Progenitor cell of endocrine pancreas (in vitro differentiated cells): ENCODE measurements at places on chromosomes 4 and X.

GRCh38 chr4:24550441-24551175, 33.7 kb downstream of the DHX15 start:
- DNase-seq = no peak

DNA sequence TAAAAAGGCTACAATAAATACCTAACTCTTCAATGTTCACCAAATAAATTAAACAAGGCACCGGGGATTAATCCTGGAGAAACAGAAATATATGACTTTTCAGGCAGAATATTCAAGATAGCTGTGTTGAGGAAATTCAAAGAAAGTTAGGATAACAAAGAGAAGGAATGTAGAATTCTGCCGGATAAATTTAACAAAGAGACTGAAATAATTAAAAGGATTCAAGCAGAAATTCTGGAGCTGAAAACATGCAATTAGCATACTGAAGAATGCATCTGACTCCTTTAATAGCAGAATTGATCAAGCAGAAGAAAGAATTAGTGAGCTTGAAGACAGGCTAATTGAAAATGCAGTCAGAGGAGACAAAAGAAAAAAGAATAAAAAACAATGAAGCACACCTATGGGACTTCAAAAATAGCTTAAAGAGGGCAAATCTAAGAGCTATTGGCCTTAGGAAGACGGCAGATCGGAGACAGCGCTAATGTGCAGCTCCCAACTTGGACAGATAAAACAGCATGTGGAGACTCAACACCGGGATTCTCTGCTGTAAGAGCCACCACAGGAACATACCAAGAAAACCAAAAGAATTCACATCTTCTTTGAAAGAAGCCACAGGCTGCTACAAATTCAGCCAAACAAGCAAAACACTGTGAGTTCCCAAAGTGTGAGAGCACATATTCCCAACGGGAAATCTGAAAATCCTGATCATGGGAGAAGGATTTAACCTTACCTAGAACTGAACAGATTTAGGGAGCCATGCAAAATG, 1290.9 kb downstream of the PCDH18 start:
- DNase-seq = no peak

- DNase-seq = no peak
Observed at GRCh38 chr4:168501407-168501806, 4.6 kb downstream of the PALLD start.

DNA sequence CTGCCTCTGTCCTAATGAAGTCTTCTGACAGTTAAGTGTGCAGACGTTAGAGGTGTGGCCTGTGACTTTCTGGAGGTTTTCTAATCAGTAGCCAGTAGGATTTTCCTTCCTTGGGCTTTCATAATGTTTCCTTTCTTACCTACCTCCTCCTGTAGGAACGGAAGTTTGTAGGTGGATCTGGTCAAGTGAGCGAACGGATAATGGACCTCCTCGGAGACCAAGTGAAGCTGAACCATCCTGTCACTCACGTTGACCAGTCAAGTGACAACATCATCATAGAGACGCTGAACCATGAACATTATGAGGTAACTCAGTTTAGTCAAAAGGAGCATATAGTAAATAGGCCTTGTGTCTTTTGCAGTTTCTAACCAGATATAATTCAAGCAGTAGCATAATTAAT, 75.0 kb downstream of the MAOA start:
- DNase-seq = no peak

GRCh38 chrX:5057786-5058185, 1170.9 kb downstream of the NLGN4X start:
- no peak for DNase-seq

DNA sequence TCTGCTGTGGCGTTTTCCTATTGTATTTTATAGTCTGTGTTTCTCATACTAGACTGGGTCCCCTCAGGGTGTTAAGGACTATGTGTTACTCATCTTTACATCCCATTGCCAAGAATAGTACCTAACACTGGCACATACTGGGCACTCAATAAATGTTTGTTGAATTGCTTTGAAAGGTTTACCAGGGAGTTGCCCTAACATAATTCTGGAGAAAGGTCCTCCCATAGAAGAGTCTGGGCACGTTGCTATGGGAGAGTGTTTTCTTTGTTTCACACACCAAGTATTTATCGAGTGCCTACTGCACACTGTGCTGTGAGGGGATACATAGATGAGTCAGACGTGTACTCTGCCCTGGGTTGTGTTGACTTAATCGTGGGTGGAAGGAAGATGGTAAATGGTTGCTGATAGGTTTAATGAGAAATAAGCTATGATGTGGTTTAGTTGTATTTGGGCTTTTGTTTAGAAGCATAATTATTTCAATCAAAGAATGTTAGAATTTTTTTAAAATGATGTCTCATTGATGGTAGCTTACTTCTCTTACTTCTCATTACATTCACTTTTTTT, 42.9 kb downstream of the AFF1 start:
- DNase-seq = no peak

GRCh38 chrX:103685396-103685795, 1.1 kb downstream of the MORF4L2 start:
- DNase-seq = no peak

DNA sequence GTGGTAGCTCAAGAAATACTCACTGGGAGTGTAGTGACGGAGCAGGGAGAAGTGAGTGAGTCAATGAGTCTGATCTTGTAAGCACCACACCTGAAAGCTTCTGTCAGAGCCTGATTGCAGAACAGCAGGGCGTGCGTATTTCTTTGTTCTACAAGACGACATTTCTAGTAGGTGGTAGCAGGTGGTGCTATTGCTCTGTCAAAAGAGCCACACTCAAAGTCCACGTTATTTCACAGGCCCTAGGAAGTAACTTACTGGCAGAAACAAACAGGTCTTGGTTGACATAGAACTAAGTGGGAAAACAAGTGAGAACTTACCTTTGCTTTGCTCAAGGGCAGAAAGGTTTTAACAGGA, 46.4 kb upstream of the SPRY1 start:
- DNase-seq = no peak

DNA sequence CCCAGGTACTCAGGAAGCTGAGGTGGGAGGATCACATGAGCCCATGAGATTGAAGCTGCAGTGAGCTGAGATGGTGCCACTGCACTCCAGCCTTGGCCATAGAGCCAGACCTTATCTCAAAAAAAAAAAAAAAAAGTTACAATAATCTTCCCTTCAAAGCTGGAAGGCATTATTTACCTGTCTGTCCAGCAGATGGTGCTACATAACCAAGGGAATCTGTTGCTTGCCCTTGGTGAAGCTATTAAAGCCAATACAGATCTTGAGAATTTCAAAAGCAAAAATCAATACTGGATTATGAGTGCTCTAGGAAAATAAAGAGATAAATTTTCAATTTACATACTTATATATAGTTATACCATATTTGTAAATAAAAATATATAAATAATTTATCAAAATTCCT, 25.9 kb downstream of the PKD2 start:
- DNase-seq = peak; percentile 20

DNA sequence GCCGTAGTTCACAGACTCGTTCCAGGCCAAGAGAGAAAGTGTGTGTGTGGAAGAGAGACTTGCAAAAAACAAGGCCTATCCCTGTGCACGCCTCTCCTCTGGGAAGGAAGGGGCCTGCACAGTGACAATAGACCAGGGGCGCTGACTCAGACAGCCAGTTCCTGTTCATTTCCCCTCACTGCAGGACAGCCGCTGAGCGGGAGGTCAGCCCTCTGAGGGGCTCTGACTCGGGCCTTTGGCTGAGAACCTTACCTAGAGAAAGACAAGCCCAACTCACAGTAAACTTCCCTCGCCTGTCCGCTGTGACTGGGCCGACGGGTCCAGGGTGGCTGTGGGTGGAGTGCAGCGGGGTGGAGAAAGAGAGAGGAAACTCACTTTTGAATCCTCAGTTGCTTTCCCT, 52.1 kb downstream of the RTL5 start:
- DNase-seq = no peak

GRCh38 chr4:123083646-123084045, 161.2 kb upstream of the NUDT6 start:
- DNase-seq = no peak

DNA sequence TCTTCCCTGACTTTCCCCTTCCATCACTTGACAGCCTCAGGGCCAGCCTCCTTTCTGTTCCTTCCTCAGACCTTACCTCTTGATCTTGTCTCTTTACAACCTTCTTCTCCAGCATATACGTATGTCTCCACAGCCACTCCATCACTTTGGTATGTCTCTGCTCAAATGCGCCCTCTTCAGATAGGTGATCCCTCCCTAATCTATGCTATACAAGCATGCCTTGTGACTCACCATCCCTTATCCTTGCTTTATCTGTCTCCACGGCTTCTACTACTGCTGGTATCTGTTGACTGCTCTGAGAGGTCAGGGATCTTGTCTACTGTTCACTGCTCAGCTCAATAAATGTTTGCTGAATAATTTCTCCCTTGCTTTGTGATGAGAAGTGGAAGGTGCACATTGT, 9.0 kb downstream of the ARAP2 start:
- no peak for DNase-seq

GRCh38 chrX:136477026-136477425, 10.7 kb upstream of the BRS3 start:
- DNase-seq = no peak

DNA sequence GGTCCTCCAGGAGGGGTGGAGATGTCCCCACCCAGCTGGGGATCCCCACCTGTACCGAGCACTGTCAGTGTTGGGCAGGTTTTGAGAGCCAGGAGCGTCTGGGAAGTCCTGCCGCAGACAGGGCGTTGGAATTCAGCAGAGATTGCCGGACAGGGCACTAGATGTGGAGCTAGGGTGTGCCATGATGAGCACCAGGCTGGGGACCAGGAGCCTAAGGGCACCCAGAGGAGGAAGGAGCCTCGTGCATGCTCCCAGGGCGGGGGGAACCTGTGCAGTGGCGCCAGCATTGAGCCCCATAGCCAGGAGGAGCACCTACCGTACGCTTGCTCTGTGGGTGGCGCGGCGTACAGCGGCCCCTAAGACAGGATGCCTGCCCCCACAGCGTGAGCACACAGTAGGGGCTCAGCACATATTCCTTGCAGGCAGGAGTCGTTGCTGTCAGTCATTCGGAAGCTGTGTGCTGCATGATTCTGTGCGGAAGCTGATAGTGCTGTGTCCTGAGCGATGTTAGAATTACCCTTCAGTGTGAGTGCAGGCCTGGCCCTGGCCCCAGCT, 18.8 kb upstream of the TADA2B start:
- no peak for DNase-seq

DNA sequence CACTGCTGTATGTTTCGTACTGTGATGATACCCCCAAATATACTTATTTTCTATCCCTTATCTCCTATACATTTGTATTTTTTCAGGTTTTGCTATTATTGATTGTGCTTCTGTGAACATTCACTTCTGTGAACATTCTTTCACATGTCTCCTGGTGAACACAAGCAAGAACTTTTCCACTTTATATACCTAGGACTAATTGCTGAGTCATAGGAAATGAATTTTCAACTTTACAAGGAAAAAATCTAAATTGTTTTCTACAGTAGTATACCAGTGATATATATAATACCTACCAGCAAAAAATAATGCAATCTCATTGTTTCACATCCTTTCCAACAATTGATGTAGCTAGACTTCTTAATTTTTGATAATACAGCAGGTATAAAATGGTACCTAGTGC, 139.5 kb upstream of the MAGEB18 start:
- DNase-seq = no peak

DNA sequence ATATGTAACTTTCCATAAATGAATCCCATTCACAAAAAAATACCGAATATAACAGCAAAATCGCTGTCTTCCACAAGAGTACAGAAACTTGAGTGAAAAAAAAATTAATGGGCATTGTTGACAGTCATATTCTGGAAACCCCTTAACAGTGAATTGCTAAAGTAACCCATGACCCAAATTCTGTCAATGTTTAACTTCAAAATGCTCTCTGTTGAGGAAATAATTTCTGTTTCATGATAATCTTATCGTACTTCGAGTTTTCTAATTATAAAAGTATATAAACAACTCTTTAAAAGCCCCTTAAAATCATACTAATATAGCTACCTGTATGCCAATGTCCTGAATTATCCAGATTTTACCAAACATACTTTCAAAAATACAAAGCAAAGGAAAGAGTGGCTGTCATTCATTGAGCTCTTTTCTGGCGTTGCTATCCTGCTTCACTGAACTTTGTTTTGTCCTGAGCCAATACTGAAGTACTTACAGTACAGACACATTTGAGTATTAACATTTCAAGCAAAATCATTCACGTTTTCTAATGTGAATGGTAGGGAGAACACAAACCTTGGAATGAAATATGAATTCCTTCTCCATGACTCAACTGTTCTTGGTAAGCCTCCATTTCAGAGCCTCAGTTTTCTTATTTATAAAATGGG, 2.4 kb downstream of the XAGE3 start:
- no peak for DNase-seq

DNA sequence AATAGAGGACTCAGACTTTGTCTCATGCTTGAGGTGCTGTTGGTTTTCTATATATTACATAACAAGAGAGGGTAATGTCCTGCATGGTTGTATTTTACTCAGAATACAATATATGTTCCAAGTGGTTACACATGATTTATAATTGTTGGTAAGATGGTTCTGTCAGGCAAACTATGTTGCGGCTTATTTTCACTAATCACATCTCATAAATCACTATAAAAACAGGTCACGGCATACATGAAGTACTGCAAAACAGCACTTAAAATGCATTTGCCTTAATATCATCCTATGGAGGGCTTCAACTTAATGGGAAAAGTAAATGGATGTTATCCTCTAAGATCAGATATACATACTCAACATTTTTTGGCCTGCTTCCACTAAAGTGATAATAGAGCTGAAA, 246.0 kb upstream of the ARSJ start:
- no peak for DNase-seq

DNA sequence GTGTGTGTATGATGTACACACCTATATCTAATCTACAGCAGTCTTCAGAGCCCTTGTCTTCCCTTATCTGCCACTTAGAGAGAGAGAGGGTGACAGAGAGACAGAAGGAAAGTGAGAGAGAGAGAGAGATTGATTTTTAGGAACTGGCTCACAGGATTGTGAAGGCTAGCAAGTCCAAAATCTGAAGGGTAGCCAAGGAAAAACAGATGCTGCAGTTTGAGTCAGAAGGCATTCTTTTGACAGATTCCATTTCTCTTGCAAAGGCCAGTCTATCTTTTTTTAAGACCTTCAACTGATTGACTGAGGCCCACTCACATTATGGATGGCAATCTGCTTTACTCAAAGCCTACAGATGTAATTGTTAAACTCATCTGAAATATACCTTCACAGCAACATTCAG, 664.0 kb upstream of the IGFBP7 start:
- no peak for DNase-seq

DNA sequence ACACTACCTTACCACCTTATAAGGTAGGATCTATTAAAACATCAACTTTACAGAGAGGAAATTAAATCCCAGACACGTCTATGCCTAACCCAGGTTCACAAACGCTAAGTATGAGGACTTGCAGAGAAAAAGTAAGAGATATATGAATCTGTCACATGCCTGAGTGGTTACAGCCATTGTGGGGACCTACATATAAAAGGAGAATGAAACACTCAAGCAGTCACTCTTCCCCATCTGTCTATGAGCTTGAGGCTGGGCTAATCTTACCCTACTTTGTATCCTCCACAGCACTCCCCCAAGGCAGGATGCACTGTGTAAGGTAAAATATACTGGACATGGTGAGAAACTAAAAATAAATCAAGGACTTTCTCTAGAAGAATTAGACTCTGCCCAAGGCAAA, 339.9 kb downstream of the HNRNPD start:
- DNase-seq = no peak
